NCI-H1105 treated with DMSO at 0.1 percent for 48 hours (cell line): ENCODE measurements at places on chromosomes 12 and 14.
A peak's percentile ranks its signal among the peaks of the same experiment; 100 is the strongest.

DNA sequence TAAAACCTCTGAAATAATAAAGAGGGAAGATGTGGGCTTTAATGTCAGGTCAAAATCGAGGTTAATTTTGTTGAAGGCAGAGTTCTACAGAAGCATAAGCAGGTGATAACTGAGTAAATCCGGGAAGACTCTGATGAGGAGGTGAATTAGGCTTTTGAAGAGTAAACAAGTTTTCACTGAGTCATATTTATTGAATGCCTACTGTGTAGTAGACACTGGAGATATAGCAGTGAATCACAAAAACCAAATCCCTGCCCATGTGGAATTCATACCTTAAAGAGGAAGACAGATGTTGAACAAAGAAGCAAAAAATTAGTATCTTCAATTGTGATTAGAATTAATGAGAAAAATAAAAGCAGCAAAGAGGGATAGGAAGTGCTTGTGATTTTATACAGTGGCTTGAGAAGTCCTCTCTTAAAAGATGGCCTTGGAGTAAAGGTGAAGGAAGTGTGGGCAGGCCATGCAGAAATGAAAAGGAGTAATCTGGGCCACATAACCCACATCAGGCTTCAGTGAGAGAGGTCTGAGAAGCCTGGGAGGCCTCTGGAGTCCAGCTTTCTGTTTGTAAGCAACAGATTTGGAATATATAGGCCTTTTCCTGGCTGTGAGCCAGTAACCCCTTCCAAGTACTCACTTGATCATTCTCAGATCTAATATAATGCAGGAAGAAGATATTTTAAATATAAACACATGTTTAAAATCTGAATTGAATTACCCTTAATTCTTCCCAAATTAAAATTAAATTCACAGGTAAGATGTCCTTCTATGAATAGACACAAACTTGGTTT lies 46.7 kb downstream of the BHLHE41 start:
- peak; percentile 20 for DNase-seq

DNA sequence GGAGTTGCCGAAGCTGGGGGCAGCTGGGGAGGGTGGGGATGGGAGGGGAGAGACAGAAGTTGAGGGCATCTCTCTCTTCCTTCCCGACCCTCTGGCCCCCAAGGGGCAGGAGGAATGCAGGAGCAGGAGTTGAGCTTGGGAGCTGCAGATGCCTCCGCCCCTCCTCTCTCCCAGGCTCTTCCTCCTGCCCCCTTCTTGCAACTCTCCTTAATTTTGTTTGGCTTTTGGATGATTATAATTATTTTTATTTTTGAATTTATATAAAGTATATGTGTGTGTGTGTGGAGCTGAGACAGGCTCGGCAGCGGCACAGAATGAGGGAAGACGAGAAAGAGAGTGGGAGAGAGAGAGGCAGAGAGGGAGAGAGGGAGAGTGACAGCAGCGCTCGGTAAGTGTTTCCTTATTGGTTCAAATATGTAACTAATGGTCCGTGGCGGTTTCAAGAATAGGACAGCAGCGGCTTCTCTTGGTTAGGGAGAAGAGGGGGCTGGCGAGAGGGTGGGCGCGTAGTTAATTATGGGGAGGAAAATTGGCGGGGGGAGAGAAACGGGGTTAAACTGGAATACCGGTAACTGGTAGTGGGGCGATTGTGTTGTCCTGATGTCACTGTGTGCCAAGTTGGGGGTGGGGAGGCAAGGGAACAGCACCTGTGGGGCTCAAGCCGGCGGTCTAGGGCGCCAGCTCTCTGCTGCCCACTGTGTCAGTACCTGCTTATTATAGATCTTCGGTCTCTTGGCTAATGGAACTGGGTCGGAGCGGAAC lies 8.4 kb downstream of the HOXC8 start:
- DNase-seq, result peak; percentile 76

DNA sequence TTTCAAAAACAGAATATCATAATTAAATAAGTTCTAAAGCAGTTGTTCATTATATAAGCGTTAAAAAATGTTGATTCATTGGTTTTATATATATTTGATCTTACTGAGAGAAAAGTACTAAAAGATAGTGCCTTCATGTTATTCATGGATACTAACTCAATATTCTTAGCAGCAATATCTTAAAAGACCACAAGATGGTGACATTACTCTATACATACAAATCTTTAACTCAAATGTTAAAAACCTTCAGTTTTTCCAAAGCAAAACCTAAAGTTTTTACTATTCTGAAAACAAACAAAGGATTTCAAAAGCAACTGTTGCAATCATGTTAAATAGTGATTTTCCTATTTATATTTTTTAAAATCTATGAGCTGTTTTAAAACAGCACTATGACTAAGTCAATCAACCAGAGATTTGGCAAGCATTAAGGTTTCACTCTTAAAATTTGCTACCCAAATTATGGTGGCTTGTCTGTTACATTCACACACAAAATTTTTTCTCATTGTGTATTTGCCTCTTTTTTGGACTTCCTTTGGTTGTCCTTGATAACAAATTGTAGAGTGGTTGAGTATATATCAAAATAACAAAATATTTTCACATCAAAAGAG lies 50.1 kb upstream of the RERGL start:
- DNase-seq, result peak; percentile 56

- no peak for DNase-seq
Observed at GRCh38 chr12:91140026-91140931, 29.0 kb upstream of the LUM start.

GRCh38 chr14:23040100-23040499 lies 1.9 kb upstream of the PSMB11 start:
- no peak for DNase-seq

GRCh38 chr12:88241862-88242570 lies 99.9 kb downstream of the TMTC3 start:
- no peak for DNase-seq

- no peak for DNase-seq
Observed at GRCh38 chr14:87975636-87976035, 17.3 kb downstream of the GALC start.

DNA sequence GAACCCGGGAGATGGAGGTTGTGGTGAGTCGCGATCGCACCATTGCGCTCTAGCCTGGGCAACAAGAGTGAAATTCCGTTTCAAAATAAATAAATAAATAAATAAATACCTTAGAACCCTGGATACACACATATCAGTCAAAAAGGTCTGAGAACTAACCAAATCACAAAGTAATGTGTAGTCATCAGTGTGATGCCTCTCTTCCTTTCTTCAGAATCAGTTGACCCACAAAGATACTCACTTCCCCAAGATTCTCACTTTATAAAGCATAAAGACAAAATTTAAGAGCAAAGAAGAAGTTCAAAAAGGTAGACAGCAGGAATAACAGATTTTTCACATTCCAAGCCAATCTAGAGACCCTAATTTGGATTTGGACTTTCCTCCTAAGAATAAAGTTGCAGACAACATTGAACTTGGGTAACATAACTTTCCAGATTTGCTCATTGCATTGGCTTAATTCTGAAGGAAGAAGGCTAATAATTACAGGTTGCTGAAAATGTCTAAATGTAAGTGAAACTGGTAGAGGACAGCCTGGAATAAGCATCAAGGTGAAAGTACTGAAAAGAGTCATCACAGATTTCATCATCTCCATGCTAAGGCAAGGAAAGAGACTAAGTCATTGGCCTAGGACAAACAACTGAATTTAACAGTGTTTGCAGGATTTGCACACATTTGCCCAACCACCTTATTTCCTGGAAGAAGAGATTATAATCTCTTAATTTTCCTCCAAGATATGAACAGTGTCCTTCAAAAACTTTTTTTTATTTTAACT lies 17.4 kb downstream of the TMED10 start:
- DNase-seq, result no peak

- DNase-seq, result no peak
Observed at GRCh38 chr14:103634156-103634555, 5.1 kb downstream of the KLC1 start.

DNA sequence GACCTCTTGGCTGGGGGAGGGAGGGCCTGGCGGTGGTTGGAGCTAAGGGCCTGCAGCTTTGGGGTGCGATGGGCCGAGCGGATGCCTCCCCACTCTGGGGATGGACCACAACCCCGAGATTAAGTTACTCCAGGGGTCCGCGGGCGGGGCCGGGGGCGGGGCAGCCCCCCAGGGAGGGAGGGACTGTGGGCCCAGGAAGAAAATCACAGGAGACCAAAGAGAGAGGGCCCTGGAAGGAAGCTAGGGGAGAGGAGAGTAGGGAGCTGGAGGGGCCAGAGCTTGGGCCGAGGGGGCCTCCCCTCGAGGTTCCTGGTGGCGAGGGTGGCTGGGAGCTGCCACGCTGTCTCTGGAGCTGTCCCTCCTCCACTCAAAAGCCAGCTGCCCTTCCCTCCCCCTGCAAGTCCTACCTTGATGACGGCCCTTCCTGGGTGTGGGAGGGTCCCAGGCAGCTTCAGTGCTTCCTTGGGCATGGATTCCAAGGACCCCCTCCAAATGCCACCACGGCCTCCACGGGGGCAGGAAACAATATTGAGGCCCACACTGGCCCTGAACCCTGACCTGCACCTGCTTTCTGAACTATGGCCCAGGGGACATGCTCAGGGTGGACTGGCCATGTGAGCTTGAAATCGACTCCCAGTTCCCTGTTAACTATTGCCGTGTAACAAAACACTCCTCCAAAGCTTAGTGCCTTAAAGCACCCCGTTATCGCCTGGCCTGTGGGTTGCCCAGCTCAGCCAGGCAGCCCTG lies 610 bp upstream of the NUDT14 start:
- no peak for DNase-seq

DNA sequence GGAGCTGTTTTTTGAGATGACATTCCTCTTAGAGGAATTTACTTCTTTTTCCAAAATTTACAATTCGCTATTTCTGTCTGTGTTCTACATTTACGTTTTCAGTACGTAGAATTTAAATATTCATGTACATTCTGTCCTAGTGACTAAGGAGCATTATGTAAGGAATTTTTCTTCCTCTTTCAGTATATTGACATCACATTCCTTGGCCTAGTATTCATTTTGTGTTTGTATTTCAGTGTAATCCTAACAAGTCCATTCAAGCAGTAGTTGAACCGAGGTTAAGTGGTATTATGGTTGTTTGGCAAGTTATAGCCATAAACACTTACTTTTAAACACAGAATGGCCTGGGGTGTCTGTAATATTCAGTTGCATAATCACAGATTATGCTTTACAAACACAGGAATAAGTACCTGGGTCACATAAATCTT lies 465.2 kb downstream of the PCNX1 start:
- no peak for DNase-seq

DNA sequence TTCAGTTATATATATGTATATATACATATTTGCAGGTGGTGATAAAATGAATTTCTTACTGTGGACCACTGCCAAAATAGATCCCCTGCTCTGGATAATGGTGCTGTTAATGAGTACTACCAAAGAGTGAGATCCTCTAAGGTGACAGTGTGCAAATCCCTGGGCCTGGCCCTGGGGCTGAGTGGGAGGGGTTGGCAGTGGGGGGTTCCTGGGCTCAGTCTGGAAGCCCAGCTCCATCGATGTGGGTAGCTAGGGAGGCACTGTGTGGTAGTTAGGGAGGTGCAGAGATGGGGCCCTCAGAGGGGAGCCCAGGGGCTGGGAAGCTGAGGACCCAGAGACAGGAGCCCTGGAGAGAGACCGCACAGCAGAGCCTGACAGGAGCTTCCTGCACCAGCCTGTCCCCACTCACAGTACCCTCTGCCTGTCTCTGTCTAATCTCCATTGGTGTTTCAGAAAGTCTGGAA lies 9.1 kb downstream of the KRT8 start:
- DNase-seq, result no peak

GRCh38 chr12:2625289-2625612 lies 169.5 kb upstream of the FKBP4 start:
- DNase-seq, result no peak

DNA sequence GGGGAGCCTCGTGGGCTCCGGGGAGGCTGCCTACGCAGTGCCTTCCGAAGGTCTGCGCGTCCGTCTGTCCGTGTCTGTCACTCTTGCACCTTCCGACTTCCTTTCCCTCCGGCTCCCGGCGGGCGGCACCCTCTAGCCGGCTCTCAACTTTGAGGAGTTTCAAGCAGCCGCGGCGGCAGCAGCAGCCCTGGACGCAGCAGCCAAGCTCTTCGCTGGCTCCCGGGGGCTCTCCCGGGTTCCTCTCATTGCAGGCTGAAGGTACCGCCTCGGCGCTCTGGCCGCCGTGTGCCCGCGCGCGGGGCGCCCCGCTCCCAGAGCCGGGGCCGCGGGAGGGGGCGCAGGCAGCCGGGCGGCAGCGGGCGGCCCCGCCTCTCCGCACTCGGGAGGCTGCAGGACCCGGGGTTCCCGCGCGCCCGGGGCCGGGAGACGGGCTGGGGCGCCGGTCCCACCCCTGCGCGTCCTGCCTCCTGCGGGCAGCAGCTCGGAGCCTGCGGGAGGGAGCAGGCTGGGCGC lies at the start of the genes AMIGO2 and PCED1B:
Gene AMIGO2 (minus strand): TSS at position 492 of the 513 bp plus-strand sequence. CDS start 957 bp downstream, outside the sequence.
Gene PCED1B (plus strand): TSS at position 154 of the 513 bp plus-strand sequence. CDS start 155,443 bp downstream, outside the sequence.
- DNase-seq, result peak; percentile 68

- DNase-seq, result no peak
Observed at GRCh38 chr12:128982933-128983332, 129.7 kb downstream of the GLT1D1 start.

DNA sequence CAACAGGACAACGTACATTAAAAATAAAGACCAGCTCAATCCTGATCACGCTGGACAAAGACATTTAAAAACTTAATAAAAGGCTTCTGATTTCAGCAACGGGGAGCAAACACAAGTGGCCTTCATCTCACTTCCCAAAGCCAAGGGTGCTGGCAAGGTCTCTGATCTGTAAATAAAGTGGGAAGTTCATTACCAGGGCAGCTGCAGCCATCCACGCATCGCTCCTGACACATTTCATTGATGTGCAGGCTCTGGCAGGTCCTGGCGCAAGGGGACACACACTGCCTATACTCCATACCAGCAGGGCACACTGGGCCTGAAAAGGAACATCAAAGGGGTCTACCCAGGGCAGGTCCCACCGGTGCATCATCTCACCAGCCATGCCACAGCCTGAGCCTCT lies 51.0 kb downstream of the VWF start:
- DNase-seq, result no peak
